Upper lobe of left lung (tissue), 6 donors: ENCODE measurements at places on chromosomes 6 and 20.

- DNase-seq: peak; percentile 93
Measured at GRCh38 chr20:13221673-13222318, 722 bp downstream of the ISM1 start.

DNA sequence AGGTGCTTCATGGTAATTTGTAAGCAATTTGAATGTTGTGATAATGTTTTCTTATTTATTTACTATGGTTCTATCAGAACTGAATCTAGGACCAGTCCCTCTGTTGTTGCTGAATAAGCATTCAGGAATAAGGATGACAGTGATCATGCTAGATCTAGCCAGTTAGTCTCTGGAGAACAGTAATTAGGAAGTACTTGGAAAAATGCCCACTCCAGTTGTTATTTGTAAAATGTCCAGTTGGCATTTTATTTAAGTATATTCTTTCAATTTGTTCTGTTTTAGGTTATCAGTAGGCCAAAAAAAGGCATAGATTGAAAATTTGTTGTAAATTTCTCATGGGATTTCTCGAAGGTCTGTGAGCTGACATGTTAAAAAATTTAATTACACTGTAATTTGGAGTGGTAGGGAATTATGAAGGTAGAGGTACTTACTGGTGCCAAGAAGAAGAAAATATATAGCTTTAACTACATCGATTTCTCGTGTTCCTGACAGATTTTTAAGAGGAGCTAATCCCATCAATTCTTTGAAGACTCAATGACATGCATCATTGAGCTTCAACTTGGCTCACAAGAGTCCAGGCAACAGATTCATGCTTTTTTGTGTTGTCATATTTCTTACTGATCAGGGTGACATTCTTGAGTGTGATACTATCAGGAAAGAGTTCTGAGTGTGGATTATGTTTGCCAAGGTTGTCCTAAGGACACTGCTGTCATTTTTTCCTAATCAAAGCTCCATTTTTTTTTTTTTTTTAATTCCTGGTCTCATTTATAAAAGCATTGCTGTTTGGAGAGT, 177.3 kb downstream of the CARMIL1 start:
- no peak for DNase-seq

DNA sequence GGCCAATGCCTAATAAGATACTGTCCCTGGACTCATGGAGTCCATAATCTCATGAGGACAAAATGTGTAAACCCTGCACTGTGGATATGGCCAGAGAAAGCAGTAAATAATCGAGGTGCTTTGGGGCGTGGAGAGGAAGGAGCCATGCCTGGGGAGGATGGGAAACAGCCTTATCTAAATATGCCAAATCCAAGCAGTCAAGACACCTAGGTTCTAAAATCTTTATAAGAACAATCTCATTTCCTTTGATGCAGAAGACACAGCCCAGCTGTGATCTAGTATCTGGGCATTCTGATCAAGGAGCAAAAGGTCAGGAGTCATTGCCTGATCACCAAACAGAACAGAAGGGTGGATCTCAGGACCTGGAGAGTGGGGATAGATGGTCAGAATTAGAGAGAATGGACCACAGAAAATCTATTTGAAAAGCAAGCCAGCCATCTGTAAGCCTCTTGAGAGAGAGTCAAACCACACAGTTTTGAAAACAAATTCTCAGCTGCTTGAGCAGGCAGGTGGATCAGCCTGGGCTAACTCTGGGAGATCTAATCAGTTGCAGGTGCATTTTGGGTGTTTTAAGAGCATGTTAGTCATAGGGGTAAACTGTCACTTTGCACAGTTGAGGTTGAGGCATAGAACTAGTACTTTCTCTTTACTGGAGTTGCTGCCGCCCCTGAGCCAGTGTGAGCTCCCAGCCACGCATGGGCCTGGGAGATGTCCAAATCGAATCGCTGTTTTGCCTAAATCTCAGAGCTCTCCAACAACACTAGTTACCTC, 130.8 kb upstream of the TNFAIP3 start:
- no peak for DNase-seq

- DNase-seq: no peak
Measured at GRCh38 chr6:141552463-141552862, 580.3 kb upstream of the GJE1 start.

DNA sequence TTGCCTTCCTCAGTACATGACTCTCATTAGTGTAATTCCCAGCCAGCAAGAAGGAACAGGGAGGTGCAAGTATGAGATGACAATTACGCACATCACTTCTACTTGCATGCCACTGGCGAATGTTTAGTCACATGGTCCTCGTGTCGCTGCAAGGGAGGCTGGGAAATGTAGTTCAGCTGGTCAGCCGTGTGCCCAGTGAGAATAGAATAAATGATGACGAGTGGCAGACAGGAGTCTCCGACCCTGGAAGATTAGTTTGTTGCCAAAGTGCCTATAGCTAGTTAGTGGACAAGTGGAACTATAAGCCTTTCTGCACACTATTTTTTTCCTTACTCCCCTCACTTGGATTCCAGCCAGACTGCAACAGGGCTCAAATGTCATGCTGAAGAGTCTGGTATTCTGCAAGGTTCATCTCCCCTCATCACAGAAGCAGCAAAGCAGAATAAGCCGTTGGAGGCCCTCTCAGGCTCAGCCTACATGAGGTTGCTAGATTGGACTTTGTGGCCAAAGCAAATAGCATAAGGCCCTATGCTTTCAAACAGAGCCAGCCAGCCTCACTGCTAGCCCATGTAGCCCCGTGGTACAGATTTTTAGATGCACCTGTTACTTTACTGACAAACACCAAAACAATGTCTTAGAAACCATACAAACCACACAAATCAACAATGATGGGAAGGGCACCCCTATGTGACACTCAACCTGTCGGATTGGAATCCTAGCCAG, 9.7 kb downstream of the LINC00237 start:
- DNase-seq: peak; percentile 26

DNA sequence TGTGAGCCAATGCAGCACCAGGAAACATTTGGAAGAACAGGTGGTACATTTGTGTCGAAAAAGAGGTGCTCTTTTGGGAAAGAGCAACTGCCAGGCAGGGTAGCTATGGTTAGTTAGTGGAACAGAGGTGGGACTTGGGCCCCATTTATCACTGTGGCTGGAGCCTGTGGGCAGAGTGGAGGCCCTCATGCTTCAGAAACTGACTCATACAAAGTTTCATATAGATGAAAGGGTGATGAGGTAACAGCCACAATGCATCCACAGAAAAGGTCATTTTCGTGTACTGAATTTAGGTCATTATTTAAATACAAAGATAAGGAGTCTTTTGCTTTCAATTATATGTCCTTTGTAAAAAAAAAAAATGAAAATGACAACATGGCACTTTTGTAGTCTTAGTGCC, 76.4 kb upstream of the HS3ST5 start:
- DNase-seq: no peak

DNA sequence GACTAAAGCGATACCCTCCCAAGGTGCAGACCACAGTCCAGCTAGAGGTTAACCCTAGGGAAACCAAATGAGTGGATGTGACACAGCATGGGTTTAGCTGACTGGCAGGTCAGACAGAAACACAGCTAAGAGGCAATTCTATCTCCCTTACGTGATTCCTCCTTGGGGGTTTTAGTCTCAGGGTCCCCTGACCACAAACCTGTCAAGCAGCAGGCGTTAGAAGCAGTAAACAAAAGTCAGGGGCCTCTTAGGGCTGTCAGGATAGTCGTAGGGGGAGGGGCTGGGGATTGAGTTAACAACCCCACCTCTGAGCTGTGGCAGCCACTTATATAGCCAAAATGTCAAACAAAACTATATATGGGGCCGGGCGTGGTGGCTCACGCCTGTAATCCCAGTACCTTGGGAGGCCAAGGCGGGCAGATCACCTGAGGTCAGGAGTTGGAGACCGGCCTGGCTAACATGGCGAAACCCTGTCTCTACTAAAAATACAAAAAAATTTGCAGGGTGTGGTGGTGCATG, 13.6 kb downstream of the KCNK5 start:
- DNase-seq: no peak

- DNase-seq: no peak
Measured at GRCh38 chr6:3940703-3941102, 91.5 kb downstream of the FAM50B start.

- DNase-seq: no peak
Measured at GRCh38 chr6:111844921-111845320, 28.3 kb downstream of the FYN start.

DNA sequence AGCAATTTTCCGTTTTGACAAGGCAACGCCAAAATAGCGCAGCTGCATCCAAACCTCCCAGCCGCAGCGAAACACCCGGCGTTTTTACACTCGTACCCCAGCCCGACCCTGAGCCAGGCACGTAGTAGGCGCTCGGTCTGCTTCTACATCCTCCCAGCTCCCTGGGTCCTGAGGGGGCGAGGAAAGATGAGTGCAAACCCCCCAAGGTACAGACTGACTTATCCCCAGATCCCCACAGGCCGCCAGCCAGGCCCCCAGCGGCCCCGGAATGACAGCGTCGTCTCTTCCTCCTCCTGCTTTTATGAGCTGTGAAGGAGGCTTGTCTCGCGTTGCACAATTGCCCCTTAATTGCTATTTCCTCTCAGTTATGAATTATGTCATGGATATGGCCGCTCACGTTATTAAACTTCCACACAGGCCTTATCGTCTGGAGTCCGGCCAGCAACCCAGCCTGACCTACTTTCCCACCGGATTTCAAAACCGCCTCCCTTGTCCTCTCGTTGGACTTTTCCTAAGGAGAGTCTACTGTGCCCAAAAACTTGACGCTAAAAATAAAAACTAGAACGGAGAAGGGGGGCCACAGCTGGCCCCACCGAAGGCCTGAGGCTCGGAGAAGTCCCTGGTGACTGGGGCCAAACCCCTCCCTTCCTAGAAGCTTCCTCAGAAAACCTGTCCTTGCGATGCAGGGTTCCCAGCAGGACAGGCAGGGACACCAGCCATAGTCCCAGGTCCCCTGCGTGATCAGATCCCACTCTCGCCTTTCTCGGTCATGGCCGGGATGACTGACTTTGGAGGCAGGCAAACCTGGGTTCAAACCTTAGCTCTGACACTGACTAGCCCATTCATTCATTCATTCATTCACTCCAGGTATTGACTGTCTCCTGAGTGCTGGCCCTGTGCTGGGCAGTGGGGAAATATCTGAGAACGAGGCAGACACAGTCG, 130.9 kb upstream of the PTPN1 start:
- DNase-seq: peak; percentile 92

DNA sequence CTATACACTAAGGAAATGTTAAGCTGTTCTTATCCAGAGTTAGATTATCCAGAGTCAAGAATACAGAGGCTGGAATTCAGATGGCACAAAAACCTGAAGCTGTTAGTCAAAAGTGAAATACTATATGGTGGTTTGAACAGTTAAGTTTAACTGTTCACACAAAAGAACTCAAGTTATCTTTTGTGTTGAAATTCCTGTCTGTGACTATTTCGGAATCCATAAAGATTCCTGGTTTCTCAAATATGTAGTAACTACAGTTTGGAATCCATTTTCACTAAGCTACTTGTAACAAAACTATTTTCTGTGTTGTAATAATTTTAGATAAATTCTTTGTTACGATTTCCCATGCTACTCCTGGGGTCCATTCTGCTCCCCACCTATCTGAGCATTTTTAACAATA, 24.5 kb downstream of the FIG4 start:
- DNase-seq: no peak

GRCh38 chr6:8743170-8743745, 307.9 kb upstream of the SLC35B3 start:
- DNase-seq: no peak

GRCh38 chr20:44429017-44429339, 46.7 kb upstream of the TTPAL start:
- no peak for DNase-seq

GRCh38 chr6:77707603-77708002, 54.8 kb downstream of the MEI4 start:
- no peak for DNase-seq

DNA sequence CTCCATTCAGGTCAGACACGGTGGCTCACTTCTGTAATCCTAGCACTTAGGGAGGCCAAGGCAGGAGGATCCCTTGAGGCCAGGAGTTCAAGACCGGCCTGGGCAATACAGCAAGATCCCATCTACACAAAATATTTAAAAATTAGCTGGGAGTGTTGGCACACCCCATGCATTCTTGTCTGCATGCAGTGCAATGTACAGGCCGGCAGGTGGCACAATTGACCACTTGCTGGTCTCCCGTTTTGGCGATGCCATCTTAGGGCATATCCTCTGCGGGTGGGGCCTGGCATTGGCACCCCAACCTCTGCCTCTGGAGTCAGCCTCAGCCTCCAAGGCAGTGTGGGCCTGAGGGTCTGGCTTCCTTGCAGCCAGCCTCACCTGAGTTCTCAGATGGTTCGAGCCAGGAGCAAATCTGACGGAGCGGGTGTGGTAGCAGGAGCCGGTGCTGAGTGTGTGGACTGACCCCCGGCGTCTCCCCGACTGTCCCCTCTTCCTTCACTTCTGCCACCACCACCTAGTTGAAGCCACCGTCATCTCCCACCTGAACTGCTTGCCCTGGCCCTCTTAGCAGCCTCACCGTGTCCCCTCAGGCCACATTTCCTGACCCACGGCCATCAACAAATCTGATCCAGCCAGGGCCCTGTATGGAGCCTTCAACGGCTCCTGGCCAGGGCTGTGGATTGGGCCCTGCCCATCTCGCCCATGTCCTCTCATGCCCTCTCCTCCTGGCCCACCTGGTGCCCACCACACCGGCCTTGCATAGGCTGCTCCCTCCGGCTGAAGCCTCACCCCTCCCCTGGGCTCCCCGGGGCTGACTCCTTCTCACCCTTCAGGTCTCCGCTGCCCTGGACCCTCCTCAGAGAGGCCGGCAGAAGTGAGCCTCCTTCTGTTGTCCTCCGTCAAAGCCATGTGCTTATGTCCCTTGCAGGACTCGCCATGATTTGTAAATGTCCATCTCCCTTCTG, 44.0 kb downstream of the EFCAB8 start:
- DNase-seq: peak; percentile 55

DNA sequence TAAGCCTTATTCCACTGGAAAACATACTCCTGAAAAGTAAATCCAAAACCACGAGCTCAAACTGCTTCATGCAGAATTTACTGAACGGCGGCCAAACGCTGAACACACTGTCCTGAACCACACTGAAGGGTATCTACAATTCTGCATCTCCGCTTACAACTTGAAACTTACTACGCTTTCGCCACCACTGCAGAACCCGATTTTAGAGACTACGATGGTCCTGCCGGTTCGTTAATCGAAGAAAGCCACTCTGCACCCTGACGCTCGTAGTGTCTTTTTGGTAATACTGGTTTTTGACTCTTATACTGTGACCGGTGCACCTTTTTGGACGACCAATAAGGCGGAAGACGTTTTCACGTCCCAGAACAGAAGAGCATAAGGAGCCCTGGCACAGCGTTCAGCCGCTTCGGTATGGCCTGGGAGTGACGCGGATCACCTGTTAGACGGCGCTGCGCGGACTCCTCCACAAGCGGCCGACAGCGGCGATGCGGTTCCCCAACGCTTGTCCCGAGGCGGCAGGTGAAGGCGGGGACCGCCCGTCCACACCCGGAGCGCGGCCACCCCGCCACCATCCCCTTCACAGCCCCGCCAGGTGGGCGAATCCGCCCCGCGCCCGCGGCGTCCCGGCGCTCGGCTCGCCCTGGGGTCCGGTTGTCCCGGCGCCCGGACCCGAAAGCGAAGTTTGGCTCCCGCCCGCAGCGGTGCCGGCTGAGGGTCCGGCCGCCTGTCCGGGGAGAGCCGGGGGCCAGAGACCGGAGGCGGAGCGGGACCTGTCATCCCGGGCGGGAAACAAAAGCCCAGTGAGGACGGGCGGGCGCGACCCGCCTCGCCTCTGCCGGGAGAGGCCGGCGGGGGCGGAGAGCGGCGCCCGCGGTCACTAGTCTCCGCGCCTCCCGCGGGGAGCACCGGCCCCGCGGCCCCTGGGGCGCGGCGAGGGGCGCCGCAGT, 784 bp downstream of the FKBP5 start:
- peak; percentile 70 for DNase-seq
